ENCODE measurements at places on chromosomes 12 and 14.

- no peak for DNase-seq
Measured at GRCh38 chr12:25960143-25960542, 1.7 kb downstream of the RASSF8 start.

DNA sequence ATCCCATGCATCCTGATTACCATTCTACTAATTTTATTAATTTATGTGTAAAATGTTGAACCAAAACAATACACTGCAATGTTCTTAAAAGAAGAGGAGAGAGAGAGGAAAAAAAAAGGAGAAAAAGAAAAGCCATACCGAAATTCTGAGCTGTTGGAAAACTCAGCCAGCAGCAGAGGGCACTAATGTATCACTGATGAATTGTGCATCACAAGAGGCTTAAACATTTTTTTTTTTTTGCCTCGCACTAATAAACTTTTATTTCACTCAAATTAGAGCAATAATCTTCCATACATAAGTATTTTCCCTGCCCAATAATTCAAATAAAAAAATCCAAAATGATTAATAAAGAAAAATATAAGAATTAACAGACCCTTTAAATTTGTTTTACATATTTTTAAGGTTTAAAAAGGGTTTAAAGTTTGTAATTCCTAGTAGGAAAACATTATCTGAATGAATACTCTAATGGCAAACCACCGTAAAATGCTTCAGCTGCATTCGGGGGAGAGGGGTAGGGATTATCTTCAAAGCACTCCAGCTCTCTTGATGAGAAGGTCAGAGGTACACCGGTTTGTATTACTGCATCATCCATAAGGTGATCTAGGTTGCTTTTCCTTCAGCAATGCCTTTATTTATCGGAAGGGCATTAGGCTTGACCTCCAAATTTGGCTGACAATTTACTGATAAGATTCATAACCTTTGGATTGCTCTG is 41.9 kb downstream of the ATP23 start:
- no peak for DNase-seq

DNA sequence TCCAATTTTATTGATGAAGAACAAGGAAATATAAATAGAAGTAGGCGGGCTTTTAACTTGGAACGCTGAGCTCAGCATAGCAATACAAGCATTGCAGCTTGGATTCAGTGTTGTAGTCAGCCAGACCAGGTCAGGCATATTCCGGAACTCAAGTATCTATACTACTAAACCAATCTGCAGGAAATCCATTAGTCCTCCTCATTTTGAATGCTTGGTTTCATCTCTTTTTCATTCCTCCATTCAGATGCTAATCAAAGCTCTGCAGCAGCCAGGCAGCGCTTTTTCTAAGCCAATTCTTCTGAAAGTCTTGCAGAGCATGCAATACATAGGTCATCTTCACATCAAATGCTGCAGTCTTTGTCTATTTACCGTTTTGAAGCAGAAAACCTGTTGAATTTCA is 49.0 kb downstream of the KIF21A start:
- no peak for DNase-seq

DNA sequence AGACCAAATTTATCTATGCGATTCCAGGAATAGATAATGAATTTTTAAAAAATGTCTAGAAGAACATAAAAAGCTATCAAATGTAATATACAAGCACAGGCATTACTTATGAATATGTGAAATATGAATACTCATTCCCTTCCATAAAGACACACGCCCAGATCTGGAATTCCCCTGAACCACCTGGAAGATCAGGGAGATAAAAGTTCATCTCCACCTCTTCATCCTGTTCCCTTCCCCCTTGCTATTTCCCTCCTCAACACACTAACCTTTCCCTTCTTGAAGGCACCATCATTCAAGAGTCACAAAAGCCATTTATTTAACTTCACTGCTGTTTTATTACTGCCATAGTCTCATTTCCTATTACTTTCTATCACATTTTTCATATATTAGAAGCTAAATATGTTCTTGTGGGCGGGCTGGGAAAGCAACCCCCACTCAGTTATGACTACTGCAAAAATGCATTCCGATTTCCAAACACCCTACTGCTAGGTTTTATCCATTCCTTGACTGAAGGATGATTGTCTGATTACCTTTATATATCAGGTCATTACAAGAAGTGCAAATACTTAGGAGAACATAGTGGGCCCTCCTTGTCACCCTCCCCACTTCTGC is 16.1 kb downstream of the FGD6 start:
- no peak for DNase-seq

DNA sequence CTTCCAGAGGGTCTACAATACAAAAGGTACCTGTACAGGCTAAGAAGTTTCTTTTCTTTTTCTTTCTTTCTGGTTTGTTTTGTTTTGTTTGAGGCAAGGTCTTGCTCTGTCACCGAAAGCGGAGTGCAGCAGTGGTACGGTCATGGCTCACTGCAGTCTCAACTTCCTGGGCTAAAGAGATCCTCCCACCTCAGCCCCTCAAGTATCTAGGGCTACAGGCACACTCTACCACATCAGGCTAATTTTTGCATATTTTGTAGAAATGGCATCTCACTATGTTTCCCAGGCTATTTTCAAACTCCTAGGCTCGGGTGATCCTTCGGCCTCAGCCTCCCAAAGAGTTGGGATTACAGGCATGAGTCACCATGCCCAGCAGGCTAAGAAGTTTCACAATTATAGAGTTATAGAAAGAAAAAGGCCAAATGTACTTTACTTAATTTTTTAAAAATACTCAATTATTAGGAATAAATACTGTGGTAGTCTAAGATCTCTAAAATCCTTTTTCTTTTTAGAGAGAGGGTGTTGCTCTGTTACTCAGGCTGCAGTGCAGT is 3.0 kb upstream of the PIGH start:
- no peak for DNase-seq
